ENCODE measurements at places on chromosomes 6 and 20.

DNA sequence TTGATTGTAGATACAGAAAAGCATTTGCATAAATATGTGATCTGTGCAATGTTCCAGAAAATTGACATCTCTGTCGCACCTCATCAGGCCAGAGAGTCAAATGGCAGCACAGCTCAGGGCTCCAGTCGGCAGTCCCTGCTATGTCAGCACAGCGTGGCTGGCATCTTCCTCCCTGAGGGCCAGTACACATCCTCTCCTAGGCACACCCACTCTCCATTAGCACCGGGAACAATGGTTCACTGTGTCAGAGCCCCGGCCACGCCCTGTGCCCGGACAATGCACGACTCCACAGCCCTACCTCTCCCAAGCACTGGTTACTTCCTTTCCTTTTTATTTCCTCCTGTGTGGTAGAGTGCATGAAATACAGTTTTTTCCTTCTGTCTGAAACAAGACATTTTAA lies 114.9 kb downstream of the FOXC1 start:
- DNase-seq, result peak; percentile 82

GRCh38 chr20:51108638-51109363 lies 85.9 kb upstream of the KCNG1 start:
- no peak for DNase-seq

DNA sequence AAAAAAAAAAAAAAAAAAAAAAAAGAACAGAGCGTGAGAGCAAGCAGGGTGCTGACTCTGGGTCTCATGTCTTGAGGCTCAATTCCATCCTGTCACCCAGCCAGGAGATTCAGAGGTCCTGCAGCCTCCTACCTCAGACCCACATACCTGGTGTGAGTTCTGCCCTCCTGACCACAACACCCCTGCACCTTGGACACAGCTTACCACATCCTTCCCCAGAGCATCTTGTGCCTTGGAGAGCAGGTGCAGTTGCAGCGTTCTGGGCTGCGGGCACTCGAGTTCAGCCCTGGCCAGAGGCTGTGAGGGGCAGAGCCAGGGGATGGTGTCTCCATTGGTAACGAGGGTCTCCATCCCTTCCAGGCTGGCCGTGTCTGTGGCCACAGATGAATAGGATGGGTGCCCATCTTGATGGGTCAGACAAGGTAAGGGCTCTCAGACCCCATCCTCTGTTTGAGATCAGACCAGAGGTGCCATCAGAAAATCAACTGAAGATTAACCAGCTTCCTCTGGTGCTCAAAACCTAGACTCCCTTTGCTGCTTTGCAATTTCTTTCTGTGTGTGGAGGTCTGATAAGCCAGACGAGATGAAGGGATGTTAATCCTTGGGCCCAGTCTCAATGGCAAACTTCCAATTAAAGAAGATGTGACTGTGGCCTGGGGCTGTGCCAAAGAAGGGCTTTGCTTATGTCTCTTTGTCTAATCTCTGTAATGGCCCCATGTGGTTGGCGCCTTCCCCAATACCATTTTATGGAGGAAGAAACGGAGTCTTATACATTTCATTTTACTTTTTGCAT lies 14.7 kb upstream of the ZNF831 start:
- DNase-seq, result no peak

DNA sequence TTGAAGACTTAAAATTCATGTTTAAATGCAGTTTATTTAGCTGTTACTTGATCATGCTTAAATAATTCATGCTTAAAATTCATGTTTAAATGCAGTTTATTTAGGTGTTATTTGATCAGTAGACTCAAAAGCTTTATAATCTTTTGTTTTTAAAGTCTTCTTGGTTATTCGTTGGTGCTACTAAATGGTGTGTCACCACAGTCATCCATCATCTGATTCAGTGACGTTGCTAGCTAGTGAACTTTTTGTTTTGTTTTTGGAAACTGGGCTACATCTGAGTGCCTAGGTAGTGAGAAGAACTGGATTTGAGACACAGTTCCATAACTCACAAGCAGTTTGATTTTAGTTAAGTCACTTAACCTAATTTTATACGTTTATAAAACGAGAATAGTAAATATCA lies 20.9 kb downstream of the SCAF8 start:
- no peak for DNase-seq

- DNase-seq, result no peak
Observed at GRCh38 chr6:112526594-112526993, 179.5 kb downstream of the RFPL4B start.

- no peak for DNase-seq
Observed at GRCh38 chr6:6546318-6547109, 42.0 kb upstream of the LY86 start.

DNA sequence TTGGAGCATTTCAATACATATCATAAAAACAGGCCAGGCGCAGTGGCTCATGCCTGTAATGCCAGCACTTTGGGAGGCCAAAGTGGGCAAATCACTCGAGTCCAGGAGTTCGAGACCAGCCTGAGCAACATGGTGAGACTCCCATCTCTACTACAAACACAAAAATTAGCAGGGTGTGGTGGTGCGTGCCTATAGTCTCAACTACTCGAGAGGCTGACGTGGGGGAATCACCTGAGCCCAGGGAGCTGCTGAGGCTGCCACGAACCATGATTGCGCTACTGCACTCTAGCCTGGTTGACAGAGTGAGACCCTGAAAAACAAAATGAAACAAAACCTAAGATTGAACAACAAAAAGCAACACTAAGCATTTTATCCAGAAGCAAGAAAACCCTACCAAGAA lies 47.2 kb downstream of the BACH2 start:
- no peak for DNase-seq

DNA sequence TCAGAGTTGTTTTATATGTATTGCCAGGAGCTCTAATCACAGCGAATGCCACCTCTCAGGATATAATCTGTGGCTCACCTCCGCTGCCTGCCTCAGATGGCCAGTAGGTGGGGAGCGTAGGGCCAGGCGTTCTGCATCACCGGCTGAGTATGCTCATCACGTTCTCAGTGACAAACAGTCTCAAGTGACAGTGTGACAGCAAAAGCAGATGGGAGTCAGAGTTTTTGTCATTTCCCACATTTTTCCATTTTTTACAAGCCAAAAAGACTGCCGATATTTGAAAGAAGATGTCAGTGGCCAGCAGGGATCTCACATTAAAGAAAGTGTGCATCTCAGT lies 208.7 kb downstream of the ALDH8A1 start:
- DNase-seq, result no peak

GRCh38 chr6:71527886-71528285 lies 239.3 kb downstream of the OGFRL1 start:
- DNase-seq, result no peak

- no peak for DNase-seq
Observed at GRCh38 chr6:41343641-41344187, 8.3 kb downstream of the NCR2 start.

DNA sequence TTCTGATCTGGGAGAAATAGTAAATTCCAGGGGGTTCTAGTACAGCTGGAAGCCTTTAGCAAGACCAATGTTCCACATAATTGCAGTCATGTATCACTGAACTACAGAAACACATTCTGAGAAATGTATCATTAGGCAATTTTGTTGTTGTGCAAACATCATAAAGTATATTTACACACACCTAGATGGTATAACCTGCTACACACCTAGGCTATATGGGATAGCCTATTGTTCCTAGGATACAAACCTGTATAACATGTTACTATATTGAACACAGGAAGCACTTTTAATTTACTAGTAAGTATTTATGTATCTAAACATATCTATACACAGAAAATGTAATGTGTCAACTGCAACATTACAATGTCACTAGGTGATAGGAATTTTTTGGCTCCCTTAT lies 525.9 kb upstream of the NRSN1 start:
- DNase-seq, result no peak

DNA sequence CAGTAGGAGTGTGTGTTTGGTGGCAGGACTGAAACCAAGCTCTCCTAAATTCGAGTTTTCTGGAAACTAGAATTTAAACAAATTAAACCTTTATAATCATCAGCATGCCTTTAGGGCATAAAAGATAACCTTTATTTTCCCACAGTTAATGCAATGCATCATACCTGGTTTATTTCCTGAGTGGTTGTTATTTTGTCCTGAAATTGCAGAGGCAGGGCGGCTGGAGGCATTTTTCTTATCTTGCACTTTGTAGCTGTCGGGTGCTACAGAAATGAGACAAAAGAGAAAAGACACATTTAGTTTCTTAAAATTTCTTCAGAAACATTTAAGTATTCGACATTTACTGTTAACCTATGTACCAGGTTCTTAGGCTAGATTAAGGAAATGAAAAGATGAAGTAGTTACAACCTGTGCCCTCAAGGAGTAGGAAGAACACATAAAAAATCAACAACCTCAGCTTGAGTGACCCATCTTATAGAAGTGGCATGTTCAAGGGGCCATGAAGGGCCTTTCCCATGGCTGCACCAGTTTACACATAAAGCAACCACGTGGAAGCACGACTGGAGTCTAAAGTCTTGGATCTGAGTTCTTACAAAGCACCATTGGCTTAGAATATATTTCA lies 128.6 kb downstream of the MAP7 start:
- DNase-seq, result no peak

- peak; percentile 2 for DNase-seq
Observed at GRCh38 chr6:95917034-95917433, 98.7 kb upstream of the FUT9 start.

GRCh38 chr6:142376800-142377496 lies 75.1 kb downstream of the ADGRG6 start:
- DNase-seq, result peak; percentile 61

DNA sequence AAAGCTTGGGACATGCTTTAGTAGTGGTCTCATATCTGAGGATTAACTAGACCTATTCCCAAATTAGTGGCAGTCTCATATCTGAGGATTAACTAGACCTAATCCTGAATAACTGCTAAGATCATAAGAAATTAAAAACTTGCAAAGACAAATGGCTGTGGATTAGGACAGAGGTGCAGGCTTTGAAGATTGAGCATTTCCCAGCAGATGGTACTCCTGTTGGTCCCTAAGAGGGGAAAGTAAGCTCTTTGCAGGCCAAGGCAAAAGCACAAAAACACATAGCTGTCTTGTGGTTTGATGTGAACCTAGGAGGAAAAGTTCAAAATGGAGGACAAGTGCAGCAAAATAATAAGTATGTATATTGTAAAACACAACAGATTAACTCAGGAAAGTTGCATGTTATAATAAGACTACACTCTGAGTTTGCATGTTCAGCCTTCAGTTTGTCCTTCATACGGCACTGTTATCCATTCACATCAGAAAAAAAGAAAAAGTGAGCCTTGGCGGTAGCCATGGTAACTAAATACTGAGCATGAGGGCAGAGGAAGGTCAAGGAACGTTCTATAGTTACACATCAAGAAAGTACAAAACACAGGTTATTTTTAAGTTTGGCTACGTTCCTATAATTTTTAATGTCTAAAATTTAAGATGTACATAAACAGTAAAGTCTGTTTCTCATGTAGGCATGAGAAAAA lies 62.8 kb downstream of the FILIP1 start:
- DNase-seq, result no peak

DNA sequence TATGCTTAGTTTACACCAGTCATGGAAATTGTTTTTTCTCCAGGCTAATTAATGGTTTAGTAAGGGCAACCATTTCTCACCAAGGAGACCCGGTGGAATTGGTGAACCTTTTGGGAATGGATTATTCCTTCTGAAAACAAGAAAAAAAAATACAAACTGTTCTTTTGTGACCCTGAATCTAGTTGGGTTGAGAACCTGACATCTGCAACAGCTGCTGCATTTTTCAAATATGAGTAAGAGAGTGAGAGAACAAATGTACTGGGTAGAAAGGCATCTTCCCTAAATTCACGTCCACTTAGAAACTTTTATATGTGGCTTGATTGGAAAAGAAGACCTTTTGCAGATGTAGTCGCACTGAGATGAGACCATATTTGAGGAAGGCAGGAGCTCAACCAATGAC lies 553.4 kb upstream of the EPHA7 start:
- DNase-seq, result no peak

DNA sequence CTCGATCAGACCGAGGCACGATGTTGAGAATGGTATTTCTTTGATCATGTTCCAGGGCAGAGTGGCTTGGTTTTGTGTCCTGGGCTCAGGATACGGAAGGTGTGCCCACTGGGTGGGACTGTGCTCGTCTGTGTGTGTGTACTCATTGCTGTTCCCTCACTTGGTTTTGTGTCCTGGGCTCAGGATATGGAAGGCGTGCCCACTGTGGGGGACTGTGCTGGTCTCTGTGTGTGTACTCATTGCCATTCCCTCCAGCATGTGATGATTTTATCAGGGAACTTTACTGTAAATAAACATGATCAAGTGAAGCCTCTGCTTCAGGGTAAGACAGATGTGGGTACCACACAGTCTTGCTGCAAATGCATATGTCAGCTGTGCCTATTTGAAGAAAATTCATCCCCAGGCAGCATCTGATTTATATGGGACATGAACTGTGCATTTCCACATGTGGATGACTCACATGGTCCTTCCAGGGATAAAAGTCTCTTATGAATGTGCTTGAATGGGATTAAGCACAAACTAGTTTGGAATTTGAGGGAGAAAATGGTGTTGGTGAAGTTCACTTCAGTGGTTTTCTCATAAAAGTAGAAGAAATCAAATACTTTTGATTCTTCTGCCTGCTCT lies 274.3 kb downstream of the QKI start:
- no peak for DNase-seq

DNA sequence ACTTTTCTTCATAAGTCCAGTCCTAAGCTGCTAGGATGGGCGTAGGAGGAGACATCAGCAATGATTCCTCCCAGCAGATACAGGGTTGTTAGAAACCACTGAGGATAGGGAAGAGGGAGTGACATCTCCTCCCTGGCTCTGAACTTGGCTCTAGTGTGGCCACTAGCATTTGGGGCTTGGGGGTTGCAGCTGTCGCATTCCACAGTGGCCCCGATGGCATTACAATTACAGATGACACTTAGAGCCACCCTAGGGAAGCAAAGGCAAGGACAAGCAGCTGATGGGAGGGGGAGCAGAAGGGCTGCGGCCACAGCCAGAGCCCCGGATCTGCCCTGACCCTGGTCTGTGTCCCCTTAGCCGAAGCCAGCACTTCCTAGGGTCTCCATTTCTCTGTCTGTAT lies 9.5 kb upstream of the CDKN1A start:
- no peak for DNase-seq

GRCh38 chr20:24478584-24478983 lies 9.2 kb downstream of the SYNDIG1 start:
- DNase-seq, result no peak

GRCh38 chr20:44204832-44205215 lies 5.7 kb downstream of the OSER1 start:
- no peak for DNase-seq

- DNase-seq, result no peak
Observed at GRCh38 chr6:77624515-77624914, 28.3 kb upstream of the MEI4 start.

- DNase-seq, result no peak
Observed at GRCh38 chr6:170429450-170429849, 122.9 kb downstream of the FAM120B start.

GRCh38 chr20:4592316-4593148 lies 129.2 kb upstream of the PRND start:
- no peak for DNase-seq

Data from epithelial cell of prostate (primary cell).